ENCODE measurements at places on chromosomes 4 and X.
A peak's percentile ranks its signal among the peaks of the same experiment; 100 is the strongest.

DNA sequence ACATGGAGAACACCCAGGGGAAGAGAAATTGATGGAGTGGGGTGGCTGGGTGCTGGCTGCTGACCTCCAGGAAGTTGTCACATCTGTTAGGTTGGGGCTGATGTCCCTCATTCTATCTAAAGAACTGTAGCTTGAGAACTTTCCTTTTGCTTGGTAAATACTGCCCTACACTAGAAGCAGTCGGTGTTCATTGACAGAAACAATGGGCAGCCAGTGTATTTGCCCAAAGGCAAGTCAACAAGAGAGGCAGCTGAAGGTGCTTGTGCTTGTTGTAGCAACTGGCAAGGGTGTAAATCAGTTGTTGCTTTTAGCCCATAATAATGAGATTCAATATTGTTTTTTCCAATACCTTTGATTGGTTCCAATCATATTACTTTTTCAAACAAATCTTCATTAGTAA lies 956 bp downstream of the TMEM154 start:
- DNase-seq = no peak

- no peak for DNase-seq
These were observed 215.4 kb downstream of the KDR start for GRCh38 chr4:54909961-54910360.

- no peak for DNase-seq
These were observed 19.0 kb downstream of the TMEM47 start for GRCh38 chrX:34638116-34638515.

DNA sequence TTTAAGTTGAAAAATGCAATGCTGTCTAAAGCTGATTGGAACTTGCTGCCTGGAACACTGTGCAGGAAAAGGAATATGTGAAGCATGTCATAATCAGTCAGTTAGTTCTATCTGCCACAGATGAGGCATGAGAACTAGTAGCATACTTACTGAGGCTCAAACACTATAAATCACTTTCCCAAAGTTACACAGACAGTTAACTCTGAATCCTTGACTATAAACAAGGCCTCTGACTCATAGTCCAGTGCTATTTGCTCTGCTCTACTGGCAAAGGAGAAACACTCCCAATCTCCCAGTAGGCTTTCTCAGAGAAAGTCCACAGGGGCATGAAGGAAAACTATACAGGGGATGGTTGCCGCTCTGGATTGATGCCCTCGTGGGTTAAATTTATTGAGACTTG lies 2078.4 kb upstream of the TENM3 start:
- peak; percentile 97 for DNase-seq

GRCh38 chrX:68396953-68397352 lies 36.3 kb downstream of the OPHN1 start:
- DNase-seq = no peak

DNA sequence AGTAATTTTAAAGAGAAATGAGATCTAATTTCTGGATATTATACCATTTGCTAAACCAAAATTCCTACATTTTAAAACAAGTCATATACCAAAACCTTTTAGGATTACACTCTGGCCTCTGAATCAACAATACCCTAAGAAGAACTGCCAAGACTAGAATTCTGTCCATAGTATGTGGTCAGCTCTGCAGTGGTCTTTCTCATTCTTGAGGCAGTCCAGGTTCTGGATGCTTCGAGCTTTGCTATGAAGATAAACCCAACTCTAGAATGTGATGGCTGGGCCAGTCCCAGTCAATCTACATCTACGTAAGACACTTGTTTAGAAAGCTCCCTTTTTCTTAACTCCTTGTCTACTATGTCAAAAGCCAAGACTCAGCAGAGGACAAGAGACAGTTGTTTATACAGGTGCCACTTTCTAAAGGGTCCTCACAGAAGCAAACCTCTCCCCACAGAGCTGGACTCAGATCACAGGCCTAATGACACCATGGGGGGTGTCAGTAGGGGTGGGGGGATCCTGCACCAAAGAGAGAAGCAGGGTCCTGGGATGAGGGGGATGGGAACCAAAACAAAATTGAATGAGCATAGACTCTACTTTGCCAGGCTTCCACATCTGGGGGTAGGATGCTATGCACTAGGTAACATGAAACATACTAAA lies 63.2 kb downstream of the SH3RF1 start:
- no peak for DNase-seq

DNA sequence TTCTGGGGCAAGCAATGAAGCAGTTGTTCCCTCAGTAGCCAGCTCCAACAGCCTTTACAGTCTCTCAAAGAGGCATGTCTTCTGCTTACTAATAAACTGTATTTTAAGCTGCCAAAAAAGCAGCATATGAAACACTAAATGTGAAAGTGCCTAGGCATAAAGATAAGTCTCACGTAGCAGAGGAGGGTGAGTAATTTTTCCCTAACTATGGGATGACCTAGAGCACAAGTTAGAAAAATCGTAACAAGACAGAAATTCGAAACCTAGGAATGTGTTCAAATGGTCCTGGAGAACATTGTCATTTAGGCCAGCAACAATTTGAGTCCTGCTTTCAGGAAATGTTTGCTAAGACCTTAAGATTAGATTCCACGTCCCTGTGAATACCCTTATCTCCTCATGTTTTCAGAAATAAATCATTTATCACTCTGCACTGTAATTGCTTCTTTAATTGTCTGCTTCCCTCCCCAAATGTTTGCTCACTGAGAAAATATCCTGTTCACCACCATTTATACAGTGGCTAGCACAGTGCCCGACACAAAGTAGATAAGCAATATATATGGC lies 222.2 kb downstream of the KCNIP4 start:
- no peak for DNase-seq

DNA sequence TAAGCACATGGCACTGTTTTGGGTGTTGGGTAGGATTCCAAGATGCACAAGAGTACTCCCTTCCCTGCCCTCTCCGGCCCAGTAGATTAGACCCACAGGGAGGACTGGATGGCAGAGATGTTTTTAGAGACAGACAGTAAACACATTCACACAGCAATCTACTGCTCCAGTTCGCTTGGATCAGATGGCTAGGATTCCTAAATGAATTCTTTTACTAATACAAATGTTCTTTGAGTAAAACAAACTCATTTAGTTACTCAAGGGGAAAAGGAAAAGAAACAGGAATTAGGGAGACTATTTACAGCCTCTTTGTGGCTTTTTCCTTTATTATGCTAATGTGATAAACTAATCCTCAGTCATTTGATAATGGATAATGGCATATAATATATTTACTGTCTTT lies 5.9 kb downstream of the SNX25 start:
- DNase-seq = no peak

DNA sequence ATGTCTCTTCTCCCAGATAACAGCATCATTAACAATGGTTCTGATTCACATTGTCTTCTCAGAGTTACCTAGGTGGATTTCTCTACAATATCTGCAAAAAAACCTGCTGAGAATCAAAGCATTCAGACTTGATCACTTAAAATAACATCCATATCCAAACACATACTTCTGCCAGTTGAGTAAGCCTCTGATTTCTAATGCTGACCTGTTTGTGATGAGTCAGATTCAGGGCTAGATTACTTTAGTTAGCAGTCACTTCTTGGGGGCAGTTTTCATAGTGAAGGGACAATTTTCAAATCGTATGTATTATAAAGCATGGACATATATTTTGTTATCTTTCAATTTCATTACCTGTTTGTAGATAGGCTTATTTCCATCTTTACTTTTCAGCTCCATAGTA lies 35.5 kb downstream of the CCNI start:
- DNase-seq = peak; percentile 25

GRCh38 chr4:153520801-153521329 lies 54.7 kb downstream of the TMEM131L start:
- no peak for DNase-seq

GRCh38 chr4:29541757-29542156 lies 1178.4 kb upstream of the PCDH7 start:
- no peak for DNase-seq

DNA sequence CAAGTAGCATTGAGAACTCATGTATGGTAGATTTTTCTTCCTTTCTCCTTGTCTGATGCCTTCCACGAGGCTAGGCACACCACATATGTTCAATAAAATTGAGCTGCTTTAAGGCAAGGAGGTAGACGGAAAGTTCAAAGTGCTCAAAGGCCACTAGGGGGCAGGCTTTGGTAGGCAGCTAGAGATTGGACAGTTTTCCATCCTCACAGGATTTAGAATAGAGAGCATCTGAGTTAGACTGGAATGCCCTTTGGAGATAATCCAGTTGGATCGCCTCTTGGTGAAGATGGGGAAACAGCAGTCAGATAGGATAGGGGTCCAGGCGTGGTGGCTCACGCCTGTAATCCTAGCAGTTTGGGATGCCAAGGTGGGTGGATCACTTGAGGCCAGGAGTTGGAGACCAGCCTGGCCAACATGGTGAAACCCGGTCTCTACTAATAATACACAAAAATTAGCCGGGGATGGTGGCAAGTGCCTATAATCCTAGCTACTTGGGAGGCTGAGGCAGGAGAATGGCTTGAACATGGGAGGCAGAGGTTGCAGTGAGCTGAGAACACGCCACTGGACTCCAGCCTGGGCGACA lies 30.4 kb downstream of the ELF4 start:
- DNase-seq = peak; percentile 9

DNA sequence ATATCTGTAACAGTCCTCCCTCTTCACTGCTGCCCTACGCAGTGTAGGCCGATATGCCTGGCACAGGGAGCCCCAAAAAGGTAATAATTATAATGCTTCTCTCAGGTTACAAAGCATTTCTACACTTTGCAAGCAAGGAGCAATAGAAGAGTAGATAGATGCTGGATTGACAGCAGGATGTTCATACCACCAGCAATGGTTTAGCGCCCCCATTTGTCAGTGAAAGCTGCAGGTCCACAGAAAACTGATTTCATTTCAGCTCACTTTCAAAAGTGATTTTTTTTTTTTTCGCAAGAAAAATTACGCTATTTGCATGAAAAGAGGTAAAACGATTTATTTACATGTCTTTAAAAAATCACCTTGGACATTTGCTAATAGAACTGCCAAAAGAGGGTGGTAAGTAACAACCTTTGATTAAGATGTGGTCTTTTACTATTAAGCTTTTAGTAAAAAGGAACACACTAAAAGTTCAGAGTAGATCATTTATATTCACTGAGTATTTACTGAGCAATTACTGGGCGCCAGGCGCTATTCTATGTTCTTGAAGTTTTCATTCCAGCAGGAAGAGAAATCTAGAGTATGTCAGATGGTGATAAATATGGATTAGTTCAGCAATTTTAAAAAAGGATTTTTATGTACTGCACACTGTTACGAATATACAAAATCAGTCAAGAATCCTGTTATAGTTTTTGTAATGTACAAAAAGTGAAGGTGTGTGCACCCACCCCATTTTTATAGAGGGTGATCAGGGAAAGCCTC lies 34.4 kb downstream of the HPF1 start:
- DNase-seq = no peak

GRCh38 chr4:91171217-91171616 lies 1044.0 kb downstream of the CCSER1 start:
- no peak for DNase-seq

GRCh38 chr4:92333016-92333415 lies 29.2 kb downstream of the GRID2 start:
- DNase-seq = no peak

- no peak for DNase-seq
These were observed 630.4 kb downstream of the CCSER1 start for GRCh38 chr4:90757534-90758060.

DNA sequence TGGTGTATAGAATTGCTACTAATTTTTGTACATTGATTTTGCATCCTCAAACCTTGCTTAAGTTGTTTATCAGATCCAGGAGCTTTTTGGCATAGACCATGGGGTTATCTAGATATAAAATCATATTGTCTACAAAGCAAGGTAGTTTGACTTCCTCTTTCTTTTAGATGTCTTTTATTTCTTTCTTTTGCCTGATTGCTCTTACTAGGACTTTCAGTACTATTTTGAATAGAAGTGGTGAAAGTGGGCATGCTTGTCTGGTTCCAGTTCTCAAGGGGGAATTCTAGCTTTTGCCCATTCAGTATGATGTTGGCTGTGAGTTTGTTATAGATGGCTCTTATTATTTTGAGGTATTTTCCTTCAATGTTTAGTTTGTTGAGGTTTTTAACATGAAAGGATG lies 187.9 kb upstream of the LCORL start:
- no peak for DNase-seq

DNA sequence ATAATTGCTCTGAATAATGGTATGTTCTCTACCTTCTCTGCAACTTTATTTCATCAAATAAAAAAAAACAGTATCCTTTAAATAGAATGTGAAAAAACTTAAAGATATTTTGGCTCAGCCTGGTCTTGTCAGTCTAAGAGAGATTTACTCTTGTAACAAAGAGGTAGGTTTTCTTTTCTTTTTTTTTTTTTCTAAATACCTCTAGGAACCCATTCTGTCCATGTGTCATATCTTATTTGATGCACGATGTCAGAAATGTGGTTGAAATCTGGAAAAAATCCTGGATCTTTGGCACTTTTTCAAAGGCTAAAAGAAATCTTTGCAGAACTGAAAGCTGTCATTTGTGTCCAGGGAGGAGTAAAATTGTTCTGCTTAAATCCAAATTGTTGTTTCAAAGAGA lies 17.3 kb upstream of the FGF5 start:
- no peak for DNase-seq

GRCh38 chrX:135384161-135384836 lies 37.4 kb upstream of the SMIM10L2A start:
- no peak for DNase-seq

- DNase-seq = no peak
These were observed 253.9 kb upstream of the NOCT start for GRCh38 chr4:138761638-138762220.

DNA sequence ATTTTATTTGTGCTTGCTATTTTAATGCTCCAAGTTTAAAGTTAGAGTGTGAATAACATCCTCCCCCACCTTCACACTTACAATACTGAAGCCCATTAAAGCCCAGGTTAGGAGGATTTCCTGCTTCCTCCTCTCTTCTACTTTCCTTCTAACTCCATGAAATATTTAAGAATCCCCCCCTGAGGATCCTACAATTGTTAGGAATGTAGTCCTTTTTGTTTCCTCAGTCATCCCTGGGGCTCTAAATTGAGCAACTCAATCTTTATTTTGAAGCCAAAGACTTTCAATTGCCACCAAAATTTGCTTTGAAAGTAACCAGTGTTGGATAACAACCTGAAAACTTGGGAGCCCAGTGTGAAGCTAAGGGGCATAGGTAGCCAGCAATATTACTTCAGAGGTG lies 276.9 kb downstream of the FAM47A start:
- DNase-seq = no peak

DNA sequence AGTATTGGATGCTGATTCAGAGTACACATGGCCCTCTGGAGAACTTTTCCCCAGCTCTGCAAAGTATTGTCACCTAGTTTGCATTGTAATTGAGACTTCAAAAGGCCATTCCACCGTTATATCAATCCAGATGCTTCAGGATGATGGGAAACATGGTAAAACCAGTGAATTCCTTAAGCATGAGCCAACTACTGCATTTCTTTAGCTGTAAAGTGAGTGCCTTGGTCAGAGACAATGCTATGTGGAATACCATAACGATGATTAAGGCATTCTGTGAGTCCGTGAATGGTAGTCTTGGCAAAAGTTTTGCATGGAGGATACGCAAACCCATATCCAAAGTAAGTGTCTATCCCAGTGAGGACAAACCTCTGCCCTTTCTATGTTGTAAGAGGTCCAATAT lies 355.2 kb downstream of the DCAF12L2 start:
- DNase-seq = no peak

- no peak for DNase-seq
These were observed 16.9 kb upstream of the LOC101059915 start for GRCh38 chrX:71650333-71650969.
